ENCODE measurements at places on chromosomes 3 and 15.

- DNase-seq, result peak; percentile 38
Measured at GRCh38 chr3:120170223-120170622, 76.0 kb upstream of the GSK3B start.

- no peak for DNase-seq
Measured at GRCh38 chr3:179942553-179943075, 94.1 kb downstream of the PEX5L start.

- DNase-seq, result no peak
Measured at GRCh38 chr3:10004960-10005564, 18.4 kb upstream of the EMC3 start.

GRCh38 chr3:94716326-94717018 is 653.6 kb downstream of the NSUN3 start:
- DNase-seq, result peak; percentile 22

DNA sequence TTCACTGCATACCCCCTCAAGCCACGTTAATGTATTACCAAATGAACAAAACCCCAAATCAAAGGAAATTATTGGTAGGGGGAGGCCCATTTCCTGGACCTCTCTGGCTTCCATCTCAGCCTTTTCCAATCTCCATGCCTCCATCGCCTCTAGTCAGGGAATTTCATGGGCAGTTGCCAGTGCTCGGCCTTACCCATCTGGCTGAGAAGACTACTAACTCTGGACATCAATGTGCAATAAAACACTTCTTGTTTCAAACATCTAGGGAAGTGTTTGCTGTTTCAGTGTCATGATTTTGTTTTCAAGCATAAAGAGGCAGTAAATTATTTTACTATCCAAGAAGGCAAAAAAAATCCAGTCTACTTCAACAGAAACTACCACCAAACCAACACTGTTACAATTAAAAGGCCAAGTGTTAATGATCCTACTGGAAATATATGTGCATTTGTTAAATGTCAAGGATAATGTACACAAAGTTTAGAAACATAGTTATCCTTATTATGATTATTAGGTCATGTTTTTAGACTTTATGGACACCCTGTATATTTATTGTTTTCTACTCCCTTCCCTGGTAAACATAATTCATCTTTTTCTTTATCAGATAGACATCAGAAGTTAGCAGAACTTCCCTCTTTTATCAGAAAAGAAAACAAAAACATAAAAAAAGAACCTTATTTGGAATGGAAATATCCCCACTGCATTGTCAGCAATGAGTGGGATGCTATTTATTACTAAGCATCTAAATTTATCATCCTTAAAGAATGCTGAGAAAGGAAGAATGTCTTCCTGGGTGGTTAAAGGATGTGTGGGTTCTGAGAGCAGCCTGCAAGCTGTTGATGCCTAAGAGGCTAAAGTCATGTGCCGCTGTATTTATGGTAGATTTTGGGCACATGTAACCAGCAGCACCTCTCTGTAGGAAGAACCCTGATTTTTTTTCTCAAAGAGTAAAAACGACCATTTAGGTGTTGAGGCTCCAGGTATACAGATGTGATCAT is 15.2 kb downstream of the LDHAL6B start:
- no peak for DNase-seq

DNA sequence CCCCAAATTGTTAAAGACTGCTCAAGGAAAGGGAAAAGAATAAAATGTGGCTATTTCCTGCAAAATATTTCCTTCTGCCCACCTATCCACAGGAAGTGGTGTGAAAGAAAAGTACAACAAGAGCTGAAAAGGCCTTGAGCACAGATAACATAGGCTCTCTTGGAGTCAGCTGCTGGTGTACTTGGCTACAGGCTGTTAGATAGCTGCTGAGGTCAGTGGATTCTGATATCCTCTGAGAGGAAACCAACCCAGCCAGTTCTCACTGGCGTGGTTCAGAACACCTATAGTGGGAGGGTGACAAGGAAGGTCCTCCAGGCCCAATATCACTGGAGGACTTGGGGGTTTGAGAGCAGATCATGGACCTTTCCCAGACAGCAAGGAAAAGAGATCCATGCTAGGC is 124.4 kb upstream of the GAP43 start:
- DNase-seq, result no peak

DNA sequence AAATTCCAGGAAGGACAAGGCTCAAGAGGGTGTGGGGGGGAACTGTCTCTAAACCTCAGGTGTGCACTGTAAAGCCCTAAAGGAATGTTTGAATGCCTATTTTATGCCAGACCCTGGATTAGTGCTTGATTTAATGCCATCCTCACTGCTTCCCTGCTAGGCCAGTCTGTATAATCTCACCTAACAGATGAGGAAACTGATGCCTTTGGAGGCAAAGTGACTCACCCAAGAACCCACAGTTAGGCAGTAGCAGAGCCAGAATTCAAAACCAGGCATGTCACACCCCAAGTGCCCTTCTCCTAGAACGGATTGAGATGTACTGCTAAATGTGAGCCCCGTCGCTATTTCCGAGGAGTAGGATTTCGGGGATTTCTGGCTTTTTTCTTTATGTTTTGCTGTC is 7.8 kb downstream of the CAMK1 start:
- no peak for DNase-seq

- DNase-seq, result no peak
Measured at GRCh38 chr15:100265641-100266035, 76.1 kb downstream of the ADAMTS17 start.

DNA sequence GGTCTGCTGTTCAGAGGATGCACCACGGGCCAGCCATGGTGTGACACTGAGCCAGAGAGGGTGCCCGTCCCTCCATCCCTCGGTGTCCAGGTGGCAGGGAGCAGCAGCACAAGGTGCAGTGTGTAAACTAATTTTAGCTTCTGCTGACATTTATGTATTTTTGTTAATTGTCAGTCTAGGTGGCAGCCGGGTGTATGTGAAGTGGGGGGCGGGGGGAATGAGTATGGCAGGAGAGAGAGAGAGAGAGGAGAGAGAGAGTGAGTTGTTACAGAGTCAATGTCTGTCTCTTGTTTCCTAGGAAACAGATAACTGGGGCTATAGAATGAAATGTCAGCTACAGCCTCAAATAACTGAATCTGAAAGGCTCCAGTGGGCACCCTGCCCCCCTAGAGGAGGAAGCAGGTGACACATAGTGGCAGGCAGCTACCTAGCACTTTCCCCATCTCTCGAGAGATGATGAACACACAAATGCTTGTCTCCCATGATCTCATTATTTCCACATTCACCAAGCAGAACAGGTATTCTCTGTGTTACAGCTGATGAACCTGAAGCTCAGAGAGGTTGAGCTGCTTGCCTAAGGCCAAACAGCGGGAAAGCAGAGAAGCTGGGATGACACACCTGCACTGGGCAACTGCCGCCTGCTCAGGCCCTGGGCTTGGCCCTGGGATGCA is 24.7 kb downstream of the RASGRF1 start:
- DNase-seq, result no peak

- no peak for DNase-seq
Measured at GRCh38 chr3:73568371-73568862, 56.3 kb downstream of the PDZRN3 start.

DNA sequence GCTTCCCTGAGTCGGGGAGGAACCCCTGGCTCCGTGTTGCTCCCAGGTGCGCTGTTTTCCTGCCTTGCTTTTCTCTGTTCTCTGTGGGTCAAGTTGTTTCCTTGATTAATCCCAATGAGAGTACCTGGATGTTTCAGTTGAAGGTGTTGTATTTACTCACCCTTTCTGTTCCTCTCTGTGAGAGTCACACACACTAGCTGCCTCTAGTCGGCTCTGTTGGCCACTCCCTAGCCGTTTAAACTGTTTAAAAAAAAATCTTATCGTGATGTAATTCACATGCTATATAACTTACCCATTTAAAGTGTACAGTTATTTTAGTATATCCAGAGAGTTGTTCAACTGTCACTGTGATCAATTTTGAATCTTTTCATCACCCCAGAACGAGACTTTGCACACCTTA is 74.0 kb downstream of the AKAP13 start:
- peak; percentile 23 for DNase-seq

- DNase-seq, result peak; percentile 48
Measured at GRCh38 chr15:40594429-40594836, 384 bp downstream of the KNL1 start.

DNA sequence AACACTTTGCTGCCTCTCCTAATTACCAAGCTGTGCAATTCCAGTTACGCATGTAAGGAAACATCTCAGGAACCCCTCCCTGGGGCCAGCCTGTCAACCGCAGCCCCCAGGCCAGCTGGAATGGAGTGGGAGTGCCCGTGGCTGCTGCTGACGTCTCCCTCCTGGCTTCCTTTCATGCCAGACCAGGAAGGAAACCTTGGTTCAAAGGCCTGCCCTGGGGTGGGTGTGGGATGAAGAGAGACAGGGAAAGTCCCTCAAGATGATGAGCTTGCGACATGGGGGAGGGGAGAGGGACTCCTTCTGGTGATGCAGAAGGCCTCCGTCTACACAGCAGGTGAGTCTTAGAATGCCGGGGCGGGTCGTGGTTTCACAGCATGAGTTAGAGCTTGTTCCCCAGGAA is 11.4 kb upstream of the CYP11A1 start:
- peak; percentile 75 for DNase-seq

DNA sequence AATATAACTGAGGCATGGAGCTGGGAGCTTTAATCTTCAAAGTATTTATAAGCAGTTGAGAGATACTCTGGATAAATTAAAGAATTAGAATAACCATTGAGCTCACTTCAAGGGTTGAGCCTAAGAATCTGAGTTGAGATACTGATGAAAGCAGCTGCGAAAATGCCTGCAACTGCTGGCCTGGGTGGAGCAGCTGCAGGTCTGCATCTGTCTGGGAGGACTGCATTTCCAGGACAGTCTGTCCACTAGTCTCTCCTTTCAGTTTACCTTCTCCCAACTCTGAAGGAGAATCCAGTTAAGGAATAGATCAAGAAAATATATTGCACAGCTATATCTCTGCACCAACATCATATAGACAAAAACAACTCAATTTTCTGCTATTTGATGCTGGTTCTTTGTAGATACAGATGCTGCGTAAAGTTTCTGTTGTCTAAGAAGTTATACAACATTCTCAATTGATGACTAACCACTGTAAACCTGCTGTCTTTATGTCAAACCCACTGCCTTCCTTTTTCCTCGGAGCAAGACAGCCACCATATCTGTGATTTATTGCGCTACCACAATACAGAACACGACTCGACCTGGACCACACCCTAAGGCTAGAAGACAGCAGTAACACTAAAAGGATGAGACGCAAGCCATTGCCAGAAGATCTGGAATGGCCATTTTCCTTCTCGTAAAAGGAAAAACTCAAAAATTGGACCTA is 245.1 kb downstream of the MAGI1 start:
- DNase-seq, result no peak

GRCh38 chr15:26767169-26767670 is 5.6 kb downstream of the GABRB3 start:
- no peak for DNase-seq

- DNase-seq, result no peak
Measured at GRCh38 chr3:15616053-15616452, 14.5 kb downstream of the BTD start.

GRCh38 chr3:48957006-48957705 is 32.9 kb upstream of the P4HTM start:
- no peak for DNase-seq

DNA sequence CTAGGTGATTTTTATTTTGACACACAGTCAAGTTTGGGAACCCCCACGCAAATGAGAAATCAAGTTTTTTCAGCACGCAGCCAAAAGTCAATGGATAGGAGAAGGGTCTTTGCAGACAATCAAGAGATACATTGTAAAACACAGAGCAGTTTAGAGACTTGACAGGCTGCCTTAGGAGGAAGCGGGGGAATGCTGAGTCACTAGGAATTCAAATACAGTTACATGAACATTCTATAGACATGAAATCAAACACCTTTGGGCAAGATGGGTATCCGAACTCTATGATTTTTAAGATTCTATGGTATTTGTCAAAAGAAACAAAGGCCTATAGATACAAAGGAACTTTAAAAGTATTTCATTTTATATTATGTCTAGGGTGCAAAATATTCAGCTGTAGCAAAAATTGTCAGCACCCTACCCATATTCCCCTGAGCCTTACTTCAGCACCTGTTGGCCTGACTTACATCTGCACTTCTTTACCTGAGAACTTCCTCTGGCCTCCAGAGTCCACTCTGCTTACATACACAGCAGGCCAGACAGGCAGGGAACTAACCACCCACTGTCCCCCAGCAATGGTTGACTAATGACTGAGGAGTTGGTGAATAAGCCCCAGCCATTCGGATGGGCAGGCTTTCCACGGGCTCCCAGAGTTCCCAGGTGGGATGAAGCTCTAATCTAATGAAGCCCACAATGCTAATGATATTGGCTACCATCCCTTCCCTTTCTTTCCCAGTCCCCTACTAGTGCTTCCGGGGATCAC is 289.3 kb upstream of the RORA start:
- DNase-seq, result no peak

- no peak for DNase-seq
Measured at GRCh38 chr3:181753391-181753790, 41.7 kb downstream of the SOX2 start.

GRCh38 chr15:67190326-67190725 is 64.1 kb downstream of the AAGAB start:
- DNase-seq, result no peak

DNA sequence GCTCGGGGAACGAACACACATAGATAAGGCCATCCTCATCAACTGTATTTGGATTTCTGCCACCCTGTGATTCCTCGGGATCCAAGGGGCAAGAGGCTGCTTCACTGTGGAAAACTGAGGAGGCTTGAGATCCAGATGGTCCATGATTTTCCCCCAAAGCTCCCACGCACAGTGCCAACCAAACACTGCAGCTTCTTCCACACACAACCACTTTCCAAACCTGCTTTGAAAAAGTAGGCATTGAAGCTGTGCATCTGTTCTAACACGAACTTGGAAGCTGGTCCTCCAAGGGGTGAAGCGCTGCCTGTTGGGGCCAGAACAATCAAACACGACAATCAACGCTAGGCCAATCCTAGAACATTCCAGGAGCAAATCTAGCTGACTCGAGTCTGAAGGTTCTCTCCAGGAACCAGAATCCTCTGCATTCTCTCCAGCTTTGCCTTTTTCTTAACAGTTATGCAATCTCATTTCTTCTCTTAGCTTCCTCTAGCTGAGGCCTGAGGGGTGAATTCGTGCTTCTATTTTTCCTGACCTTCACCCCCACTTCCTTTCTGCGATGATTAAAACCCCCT is 104.4 kb downstream of the LRRK1 start:
- no peak for DNase-seq

DNA sequence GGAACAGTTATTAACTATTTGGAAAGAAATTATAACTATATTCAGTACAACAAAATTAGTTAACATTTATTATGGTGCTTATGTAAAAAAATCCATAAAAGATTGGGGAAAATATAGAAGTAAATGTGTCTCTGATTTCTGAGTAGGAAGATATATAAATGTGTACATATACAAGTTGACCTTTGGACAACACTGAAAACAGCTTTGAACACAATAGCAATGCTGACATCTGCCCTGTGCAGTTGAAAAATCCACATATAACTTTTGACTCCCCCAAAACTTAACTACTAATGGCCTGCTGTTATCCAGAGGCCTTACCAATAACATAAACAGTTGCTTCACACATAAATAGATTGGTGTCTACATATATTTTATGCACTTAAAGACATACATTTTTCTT is 12.3 kb downstream of the TIMMDC1 start:
- no peak for DNase-seq

- no peak for DNase-seq
Measured at GRCh38 chr3:30924763-30925162, 30.3 kb upstream of the GADL1 start.

- DNase-seq, result peak; percentile 23
Measured at GRCh38 chr3:174355505-174355904, 503.6 kb upstream of the NAALADL2 start.

GRCh38 chr3:107235193-107235927 is 141.9 kb upstream of the CCDC54 start:
- peak; percentile 3 for DNase-seq
